ENCODE measurements at places on chromosomes 7 and 10. TPM values are rescaled to one million over a fixed set of nuclear protein-coding genes. Genes with fewer than 3 reads are reported as not detected.
A peak's percentile ranks its signal among the peaks of the same experiment; 100 is the strongest.

The SPDYE9 gene
- not detected for total RNA-seq

The CFAP46 gene
- total RNA-seq, result 0.14 TPM

The SERPINE1 gene
- total RNA-seq, result 240 TPM

The PPA1 gene
- total RNA-seq, result 98.4 TPM

The MYL10 gene
- not detected for total RNA-seq

The OR2A14 gene
- not detected for total RNA-seq

The BZW2 gene
- 31.3 TPM for total RNA-seq

The EPO gene
- not detected for total RNA-seq

The SPDYE6 gene
- total RNA-seq, result not detected

The TFR2 gene
- total RNA-seq, result 0.57 TPM

The TIMM23B gene
- 18.0 TPM for total RNA-seq

GRCh38 chr10:103111918-103112877 is 80.9 kb downstream of the NT5C2 start:
- DNase-seq, result no peak

DNA sequence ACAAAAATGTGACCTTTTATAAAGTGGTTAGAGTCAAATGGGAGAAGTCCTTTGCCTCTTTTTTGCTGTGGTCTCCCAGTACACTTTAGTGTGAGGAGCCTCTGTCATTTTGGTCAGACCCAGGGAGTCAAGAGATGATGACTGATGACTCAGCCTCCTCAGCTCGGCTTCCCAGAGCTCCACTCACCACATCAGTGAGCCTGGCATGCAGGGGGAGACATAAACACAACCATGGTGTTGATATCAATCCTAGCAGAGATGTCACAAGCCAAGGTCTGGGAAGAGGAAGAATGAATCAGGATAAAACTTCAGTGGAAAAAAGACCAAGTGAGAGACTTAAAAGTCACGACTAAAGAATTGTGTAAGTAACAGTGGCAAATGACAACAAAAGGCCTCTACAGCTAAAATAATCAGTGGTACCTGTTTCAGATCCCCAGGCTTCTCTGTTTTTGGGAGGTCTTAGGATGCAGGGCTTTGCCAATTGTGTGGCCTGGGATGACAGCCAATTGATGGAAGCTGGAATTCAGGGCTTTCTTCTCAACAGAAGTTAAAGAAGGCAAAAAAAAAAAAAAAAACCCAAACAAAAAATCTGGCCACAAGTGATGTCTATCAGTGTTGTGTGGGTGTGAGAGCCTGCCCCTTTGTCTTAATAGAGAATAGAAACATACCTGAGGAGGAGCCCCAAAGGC is 50.2 kb downstream of the TFAM start:
- DNase-seq, result peak; percentile 87

DNA sequence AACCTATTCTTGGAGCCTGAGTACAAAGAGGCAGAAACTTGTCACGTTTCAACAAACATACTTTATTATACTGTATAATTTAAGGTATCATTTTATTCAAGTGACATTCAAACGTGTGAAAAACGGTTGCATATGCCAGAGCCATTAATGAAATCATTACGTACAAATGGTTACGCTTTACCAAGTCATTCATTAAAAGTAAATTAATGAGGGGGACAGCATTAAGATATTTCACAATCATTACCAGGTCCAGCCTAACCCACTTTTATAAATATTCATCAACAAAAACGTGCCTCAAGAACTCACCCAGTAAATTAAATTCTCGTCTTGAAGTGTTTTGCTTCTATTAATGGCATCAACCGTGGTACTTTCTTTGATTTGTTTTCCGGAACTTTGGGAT is 253.0 kb downstream of the RPS24 start:
- no peak for DNase-seq

DNA sequence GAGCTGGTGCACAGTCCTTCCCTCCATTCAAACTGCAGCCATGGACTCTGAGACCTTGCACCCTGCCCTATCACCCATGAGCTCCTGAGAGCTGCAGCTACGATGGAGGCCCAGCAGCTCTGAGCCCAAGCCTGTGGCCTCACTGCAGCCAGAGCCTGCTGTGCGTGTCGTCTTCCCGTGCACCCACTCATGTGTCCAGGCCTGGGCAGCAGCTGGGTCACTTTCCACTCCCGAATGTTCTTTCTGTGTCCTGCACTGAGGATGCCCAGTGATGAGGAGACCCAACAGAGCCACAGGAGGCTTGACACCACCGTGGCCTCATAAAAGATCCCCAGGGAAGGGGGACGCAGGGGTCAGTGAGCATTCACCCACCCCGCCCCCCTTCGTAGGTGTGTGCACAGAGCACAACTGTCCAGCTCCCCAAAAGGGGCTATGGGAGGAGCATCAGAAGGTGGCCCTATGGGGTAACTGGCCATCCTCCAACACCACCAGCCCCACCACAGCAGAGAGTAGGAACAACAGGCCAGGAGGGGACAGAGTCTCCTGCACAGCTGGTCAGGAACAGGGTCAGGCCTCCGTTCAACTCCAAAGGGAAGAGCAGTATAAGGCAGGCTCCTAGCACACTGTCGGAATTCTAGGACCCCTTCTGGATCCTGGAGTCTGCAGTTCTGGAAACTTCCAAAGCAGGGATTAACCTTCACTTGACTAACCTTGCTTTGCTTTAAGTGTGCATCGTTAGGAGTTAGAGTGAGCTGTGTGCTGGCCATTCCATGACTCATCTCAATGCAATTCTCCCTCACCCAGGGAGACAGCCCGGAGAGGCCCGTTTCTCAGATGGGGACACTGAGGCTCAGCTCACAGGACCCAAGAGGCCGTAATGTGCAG is 52.6 kb downstream of the RASGEF1A start:
- no peak for DNase-seq

DNA sequence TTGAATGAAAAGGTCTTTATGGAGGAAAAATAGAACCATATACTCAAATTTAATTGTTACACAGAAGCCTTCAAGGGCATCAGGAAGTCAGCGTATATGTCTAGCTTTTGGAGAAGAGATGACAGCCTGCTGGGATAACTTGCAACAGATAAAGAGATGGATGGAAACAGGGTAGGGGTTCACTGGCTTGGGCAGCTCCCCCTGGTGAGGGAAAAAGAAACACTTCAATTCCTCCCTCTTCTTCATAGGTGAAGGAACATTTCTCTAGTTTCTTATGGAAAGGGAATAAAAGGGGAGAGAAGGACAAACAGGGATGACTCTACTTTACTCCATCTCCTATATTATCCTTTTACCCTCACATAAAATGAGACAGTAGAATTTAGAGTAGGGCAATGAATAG is 635.7 kb downstream of the PHTF2 start:
- no peak for DNase-seq

GRCh38 chr10:132752378-132752777 is 33.6 kb downstream of the NKX6-2 start:
- no peak for DNase-seq

GRCh38 chr7:121327671-121328070 is 1.1 kb upstream of the WNT16 start:
- no peak for DNase-seq

DNA sequence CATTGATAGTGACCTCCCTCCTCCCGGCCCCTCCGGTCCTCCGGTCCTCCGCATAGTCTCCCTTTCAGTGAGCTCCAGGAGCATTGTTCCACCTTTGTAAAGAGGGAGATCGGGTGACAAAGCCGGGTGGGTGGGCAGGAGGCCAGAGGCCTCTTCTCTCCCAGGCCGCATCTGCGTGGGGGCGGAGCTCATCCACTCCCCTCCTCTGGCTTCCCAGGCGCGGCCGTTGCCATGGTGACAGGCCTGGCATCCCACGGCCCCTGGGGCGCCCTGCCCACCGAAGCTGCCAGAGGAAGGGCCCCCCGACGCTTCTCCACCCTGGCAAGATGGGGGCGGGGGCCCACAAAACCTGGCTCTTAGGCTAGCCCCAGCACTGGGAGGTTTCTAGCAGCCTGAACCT is 4.4 kb upstream of the FZD9 start:
- DNase-seq, result no peak

GRCh38 chr10:26792758-26793495 is 67.8 kb downstream of the ABI1 start:
- DNase-seq, result no peak

- peak; percentile 85 for DNase-seq
These were observed 75.6 kb downstream of the CTBP2 start for GRCh38 chr10:125084614-125085257.

DNA sequence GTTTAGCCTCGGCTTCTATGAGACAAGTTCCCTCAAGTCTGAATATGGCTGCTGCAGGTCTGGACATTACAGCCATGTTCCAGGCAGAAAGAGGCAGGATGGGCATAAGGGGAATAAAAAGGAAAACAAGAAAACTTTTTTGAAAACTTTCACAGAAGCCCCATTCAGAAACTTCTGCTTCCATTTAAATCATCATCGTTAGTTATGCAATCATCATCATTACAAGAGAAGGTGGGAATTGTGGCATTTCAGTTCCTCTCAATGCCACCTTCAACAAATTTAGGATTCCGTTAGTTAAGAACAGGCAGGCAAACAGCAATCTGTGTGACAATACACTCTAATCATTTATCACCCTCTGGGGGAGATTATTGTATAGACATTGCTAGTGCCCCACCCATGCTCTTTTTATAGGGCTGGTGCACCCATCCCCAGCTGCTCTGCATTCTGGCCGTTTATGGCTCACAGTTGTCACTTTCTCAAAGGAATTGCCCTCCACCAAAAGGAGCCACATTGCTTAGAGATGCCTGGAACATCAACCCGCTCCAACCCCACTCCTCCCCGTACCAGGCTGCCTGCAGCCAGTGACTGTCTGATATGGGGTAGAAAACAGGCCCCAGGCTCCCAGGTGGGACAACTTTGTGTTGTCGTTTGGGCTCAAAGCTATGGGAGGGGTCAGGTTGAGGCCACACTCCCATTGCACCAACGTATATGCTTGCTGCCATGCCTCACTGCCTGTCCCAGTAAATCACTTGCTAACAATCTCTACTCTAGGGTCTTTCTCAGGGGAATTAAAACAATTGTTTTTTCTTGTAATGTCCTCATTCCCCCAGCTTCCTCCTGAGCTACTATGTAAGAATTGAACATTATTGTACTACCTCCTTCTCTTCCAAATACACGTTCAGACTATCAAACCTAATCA is 24.2 kb downstream of the ITGB8 start:
- no peak for DNase-seq

DNA sequence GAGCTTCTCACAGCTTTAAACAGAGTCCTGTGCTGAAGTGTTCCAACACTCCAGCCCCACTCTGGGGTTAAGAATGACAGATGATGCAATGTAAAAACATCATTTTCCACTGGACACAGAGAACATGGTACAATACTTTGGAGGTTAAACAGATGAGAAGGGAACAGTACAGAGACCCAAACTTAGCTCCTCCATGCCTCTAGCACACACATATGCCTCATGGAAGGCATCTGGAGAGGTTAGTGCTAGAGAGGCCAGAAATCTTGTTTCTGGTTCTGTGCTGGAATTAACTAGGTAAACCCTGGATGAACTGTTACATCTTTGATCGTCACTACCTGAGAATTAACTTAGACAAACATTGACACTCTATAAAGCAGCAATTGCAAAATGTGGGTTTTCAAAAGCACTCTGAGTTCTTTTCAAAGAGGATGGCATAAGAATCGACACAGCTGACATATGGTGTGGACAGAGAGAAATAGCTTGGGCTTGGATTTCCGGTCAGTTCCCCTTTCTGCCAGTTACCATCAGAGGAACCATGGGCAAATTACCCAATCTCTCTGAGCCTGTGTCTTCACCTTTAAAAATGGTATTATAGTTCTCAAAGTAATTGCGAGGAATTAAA is 81.9 kb downstream of the KCNMA1 start:
- no peak for DNase-seq

- no peak for DNase-seq
These were observed 192.6 kb upstream of the C7orf33 start for GRCh38 chr7:148397985-148398384.

DNA sequence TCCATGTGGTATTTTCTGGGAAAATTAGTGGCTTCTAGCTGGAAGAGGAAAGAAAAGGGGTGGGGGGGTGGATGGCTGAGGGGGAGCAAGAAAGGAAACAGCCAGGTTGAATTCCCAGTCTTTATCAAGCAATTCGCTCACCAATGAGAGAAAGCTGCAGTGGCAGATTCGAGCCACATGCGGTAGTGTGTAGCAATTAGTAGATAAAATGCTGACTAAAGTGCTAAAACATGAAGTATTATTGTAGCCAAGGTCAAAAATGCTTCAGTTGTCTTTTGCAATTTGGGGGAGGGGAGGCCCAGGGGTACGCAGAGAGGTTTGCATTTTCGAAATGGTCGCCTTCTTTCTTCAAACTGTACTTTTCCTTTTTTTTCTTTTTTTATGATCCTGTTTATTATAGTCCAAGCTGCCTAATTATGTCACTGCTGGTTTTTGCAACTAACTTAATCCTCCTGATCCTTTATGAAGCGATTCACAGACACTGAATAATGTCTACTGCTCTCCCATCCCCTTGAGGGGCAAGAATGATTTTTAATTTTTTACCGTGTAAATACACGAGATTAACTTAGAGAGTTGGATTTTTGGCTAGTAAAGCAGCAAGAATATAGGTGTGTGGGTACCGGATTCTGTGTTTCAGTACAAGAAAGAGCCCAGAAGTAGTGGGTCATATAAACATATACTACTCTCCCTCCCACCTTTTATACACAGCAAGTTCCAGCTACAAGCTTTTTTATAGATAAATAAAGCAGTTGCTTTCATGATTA is 3.6 kb upstream of the ARID5B start:
- DNase-seq, result no peak

DNA sequence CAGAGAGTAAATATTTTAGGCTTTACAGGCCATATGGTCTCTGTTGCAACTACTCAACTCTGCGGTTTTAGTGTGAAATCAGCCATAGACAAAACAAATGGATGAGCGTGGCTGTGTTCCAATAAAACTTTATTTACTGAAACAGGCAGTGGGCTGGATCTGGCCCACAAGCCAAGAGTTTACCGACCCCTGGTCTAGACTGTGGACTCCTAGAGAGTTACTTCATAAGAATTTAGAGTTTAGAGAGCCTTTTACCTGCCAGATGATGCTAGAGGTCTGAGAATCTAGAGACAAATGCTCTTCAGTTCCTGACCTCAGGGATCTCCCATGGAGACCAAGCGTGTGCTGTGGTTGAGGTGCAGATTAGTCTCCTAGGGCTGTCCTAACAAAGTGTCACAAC is 174.8 kb downstream of the PTEN start:
- no peak for DNase-seq

DNA sequence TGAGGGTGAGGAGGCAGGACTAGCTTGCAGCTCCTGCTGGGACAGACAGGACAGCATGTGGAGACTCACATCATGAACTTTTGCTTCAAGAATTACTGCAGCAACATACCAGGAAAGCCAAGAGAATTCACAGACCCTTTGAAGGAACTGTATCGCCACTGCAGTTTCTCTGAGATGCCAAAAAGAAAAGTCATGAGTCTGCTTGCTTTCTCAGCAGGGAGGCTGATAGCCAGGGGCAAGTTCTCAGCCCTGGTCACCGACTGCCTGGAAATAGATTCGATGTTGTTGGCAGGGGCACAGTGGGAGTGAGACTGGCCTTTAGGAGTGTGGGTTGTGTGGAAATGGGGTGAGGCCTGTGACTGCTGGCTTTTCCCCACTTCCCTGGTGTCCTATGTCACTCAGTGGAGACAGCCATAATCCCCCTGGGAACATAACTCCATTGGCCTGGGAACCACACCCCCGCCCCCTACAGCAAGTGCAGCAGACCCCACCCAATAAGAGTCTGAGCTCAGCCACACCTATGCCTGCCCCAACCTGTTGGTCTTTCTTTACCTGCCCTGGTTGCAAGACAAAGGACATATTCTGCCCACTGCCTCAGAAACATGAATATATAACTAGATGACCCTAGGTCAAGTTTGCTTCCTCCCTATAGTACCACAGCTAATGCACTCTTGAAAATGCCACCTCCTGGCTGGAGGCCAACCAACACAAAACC is 1.6 kb upstream of the SAMD9 start:
- no peak for DNase-seq

Measured in posterior vena cava (tissue), 2 donors.